ENCODE measurements at places on chromosomes 6 and 20.
A peak's percentile ranks its signal among the peaks of the same experiment; 100 is the strongest.

DNA sequence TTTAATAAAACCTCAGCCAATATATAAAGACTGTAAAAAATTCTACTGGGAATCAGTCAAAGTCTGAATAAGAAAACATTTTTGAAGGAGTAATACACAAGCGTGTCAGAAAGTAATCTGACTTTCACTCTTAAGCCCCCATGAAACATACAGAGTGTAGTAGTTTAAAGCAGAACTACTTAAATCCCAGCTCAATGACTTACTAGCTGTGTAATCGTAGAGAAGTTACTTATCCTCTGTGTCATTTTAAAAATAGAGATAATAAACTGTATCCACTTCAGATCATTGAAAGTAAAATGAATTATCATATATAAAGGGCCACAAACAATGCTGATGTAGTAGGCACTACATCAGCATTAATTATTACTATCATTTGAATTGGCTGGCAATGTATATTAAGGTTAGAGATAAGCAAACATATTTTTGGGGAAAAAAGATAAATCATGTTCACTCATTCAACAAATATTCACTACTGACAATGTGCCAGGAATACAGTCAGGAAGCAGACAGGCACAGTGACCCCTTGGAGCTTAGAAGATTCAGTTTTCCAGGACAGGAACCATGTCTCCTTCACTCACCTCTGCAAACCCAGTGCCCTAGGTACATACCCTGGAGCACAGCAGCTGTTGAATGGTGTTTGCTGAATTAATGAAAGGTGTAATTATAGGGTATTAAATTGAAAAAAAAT lies 14.4 kb downstream of the REPS1 start:
- DNase-seq = no peak

GRCh38 chr6:16633465-16633864 lies 127.8 kb downstream of the ATXN1 start:
- no peak for DNase-seq

GRCh38 chr6:83442752-83443151 lies 11.9 kb upstream of the ME1 start:
- no peak for DNase-seq

DNA sequence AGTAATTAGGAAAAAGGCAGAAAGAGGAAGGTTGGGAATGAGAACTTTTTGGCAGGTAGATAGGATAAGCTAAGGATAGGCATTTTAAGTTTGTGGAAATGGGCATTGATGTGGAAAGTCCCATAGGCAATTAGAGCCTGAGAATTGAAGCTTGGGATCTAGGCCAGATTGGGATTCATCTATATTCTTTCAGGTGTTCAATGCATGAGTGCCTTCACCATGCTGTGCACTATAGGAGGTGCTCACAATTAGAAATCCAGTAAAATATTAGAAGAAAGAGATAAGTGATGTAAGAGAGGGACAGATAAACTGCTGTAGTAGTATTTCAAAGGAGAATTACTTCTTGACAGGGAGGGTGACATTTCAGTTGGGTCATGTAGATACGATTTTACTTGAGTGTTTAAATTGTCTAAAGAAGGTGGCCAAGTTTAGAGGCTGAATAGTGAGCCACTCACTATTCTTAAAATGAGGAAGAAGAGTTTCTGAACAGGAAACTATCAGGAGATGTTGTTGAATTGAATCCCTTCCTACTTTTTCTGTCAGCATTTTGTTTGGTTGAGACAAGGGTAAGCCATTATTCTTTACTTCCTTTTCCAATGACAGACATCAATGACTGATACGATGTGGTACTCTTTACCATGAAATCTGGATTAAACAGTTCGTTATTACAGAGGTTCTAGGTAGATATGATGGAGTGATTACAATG lies 31.0 kb upstream of the CTAGE9 start:
- no peak for DNase-seq

- DNase-seq = no peak
Measured at GRCh38 chr6:33192105-33192646, at the start of gene COL11A2. Gene COL11A2, minus strand, starts transcription at chr6:33192467. Its CDS starts 227 bp downstream, at chr6:33192240.

DNA sequence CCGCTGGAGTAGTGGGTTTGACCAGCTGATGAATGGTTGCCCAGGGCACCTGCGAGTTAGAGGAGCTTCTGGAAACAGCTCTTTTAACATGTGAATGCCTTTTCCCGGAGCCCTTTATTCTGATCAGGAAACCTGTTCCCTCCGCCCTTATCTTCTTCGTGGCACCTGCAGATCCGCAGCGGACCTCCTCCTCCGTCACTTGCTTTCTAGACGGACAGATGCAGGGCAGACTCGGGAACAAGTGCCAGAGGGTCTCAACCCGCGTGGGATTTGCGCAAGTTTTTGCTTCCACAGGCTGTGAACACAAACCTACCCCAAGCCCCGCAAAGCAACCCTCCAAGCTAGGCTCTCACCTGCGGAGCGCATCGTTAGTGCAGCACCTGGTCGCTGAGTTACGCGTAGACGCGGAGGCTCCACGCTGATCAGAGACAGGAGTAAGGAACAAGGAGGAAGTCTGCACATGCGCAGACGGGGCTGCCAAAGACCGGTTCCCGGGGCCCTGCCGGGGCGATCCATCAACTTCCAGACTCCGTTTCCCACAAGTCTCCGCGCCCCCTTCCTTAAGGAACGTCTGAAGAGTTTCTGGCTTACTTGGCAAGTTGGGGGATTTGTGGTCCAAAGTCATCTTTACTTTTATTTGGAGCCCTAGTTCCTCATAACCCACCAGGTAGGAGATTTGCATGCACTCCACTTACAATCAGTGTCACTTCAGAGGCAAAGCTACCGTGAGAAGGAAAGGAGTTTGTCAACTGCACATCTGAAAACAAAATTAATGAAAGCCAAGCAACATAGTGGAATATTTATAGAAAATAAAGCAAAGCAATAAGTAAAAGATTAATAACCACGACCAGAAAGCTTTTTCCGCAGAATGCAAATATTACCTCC lies 52.7 kb upstream of the ELMO2 start:
- no peak for DNase-seq

DNA sequence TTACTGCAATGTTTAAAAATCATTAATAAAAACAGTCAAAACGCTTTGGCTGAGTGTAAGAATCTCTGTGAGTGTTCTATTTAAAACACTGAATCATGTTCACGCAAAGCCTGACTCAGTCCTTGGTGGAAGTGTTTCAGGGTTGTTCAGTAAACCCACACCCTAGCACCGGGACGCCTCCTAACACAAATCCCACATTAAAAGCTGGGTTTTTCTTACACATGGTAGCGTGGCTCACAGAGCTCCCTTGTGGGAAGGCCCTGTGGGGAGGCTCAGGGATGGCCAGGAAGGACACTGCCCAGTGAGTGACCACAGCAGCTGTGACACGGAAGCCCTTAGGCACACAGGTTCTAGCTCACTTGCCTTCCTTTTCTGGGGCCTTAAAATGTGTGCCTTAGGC lies 80.2 kb downstream of the GMPR start:
- peak; percentile 49 for DNase-seq

- DNase-seq = no peak
Measured at GRCh38 chr6:76876922-76877553, 586.3 kb downstream of the HTR1B start.

DNA sequence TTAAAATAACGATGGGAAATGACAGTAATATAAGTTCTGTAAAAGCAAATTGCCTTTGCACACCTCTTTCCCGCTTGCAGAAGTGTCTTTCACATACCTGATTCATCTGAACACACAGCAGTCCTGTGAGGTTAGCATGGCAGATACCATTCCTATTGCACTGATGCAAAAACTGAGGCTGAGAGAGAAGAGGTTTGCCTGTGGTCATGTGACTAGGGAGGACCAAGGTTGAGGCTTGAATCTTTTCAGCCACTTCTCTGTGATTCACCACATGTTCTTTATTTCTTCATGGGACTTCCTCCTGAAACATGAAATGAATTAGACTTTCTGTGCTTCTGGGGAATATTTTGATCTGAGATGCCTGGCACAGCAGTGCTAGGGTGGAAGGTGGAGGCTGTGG lies 92.9 kb downstream of the VEGFA start:
- no peak for DNase-seq

DNA sequence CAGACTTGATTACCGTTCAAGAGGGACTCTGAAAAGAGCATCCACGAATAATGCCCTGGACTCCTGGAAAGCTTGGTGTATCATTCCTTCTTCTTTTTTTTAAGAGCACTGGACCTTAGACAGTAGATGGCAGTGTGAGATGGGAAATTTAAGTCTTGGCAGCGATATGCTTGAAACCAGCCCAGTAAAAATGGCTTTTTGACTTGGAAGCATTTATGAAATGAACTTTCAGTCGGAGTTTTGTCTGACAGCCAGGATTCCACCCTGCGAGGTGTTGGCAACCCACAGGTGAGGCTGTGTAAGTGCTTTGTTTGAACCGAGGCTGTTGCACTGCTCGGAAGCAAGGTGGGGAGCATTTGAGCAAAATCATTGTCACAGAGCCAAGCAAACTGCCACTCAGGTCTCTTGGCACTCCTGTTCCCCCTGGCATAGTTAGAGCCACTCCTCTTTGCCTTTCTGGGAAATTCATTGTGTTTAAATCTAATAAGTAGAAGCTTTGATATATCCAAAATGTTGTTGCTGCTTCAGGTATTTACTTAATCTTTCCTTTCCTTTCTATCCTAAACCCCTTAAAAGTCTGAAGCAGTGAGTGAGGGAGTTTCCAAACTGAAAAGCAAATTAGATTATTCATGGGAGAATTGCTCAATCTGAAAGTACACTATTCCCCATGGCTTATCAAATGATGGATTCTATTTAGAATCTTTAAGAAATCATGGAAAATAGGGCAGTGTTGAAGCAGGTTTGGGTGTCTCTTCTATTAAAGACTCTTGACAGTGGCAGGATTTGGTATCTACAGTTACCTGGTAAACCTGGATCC lies 272.8 kb upstream of the SLC35B3 start:
- no peak for DNase-seq

GRCh38 chr20:840858-841567 lies 7.5 kb downstream of the FAM110A start:
- DNase-seq = no peak

GRCh38 chr20:37970856-37971245 lies 62.4 kb downstream of the TTI1 start:
- DNase-seq = no peak

GRCh38 chr6:41741625-41742490 lies 5.3 kb downstream of the PGC start:
- DNase-seq = no peak

- no peak for DNase-seq
Measured at GRCh38 chr6:37614059-37614458, 83.6 kb downstream of the MDGA1 start.

GRCh38 chr20:40467067-40467466 lies 222.0 kb downstream of the MAFB start:
- DNase-seq = no peak

GRCh38 chr20:56689318-56689717 lies 60.2 kb downstream of the TFAP2C start:
- no peak for DNase-seq

- DNase-seq = no peak
Measured at GRCh38 chr6:167013067-167013466, 13.9 kb downstream of the CEP43 start.

DNA sequence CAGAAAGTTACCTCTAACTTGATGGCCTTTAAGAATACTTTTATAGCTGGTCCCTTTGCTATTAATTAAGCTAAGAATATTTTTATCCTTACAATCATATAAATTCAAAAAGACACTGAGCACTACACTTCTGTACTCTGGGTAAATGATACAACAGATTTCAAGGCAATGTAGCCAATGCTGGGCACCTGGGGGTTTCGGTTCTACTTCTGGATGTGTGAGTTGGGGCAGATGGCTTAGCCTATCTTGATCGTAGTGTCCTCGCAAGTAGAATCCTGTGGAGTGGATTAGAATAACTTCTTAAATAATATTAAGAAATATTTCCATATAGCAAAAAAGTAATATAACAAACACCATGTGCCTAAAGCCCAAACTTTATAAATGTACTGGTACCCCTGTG lies 96.9 kb upstream of the NT5E start:
- no peak for DNase-seq

- DNase-seq = no peak
Measured at GRCh38 chr20:36085686-36086267, 68.8 kb upstream of the EPB41L1 start.

GRCh38 chr6:113994934-113995342 lies 24.0 kb upstream of the HDAC2 start:
- DNase-seq = peak; percentile 41

- no peak for DNase-seq
Measured at GRCh38 chr6:23245572-23245971, 676.2 kb downstream of the HDGFL1 start.

GRCh38 chr6:156925718-156926607 lies 148.8 kb downstream of the ARID1B start:
- DNase-seq = no peak

DNA sequence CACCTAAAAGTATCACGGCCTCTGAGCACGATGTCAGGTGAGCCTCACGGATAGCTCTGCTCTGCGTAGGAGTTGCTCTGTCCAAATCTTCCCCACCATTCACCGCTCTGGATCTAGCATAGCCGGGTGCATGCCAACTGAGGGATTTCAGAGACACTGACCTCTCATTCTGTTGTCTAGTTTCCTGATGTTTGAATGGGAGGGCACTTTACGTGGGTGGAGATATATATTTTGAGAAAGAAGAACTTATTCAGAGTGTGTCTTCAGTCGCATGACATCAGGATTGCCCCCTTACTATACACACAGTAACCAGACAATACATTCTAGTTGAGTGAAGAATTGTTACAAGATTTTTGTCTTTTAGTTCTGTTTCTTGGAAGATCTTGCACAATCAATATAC lies 96.5 kb upstream of the CITED2 start:
- DNase-seq = no peak

DNA sequence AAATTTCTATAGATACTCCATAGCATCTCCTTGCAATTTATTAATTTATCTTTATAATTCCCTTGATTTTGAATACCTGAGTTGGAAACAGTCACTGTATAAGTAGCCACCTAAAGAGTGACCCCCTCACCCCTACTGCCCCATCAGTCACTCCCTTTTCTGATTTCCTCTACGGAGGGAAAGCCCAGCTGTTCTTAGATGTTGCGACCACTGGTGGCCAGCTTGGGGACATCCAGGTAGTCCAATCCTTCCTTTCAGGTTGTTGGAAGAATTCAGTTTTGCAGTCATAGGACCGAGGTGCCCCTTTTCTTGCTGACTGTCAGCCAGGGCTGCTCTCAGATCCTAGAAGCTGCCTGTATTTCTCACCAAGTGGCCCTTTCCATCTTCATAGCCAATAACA lies 87.8 kb downstream of the BMP6 start:
- no peak for DNase-seq

DNA sequence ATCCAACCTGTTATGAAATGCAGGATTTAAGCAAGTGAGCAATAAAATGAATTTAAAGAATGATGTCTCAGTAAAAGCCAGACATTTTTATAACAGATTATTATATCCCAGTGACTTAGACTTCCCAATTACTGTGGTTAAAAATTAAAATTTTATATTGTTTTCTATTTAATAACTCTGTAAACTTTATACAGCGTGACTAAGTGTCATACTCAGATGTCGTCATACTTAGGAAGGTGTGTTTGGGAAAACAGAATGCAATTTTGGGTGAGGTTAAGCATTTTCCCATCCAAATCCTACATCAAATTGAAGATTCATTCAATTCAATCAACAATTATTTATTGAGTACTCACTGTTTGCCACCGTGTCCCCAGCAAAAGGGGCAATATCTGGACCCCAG lies 31.4 kb upstream of the FRMD1 start:
- DNase-seq = no peak

Measured in CD4-positive, alpha-beta T cell treated with Interleukin-4 for 4 hours (primary cell).